ENCODE measurements at places on chromosomes 1 and 21.

- no peak for DNase-seq
These were observed 13.9 kb downstream of the MEF2D start for GRCh38 chr1:156486421-156487344.

DNA sequence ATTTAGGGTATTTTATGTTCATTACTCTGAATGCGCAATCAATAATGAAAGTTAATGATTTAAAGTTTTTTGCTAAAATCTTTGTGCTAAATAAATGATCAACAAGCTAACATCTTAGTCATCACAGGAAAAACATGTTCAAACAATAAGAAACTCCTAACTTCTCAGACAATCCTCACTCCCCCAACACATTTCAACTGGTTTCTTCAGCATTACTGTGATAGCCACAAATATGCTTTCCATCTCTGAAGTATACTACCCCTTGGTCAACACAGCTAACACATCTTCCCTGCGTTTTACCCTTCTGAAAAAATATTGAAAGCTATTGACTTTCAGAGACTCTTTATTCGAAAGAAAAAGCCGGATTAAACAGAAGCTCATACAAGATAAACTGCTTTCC is 85.8 kb downstream of the ZNF644 start:
- DNase-seq = no peak

GRCh38 chr1:230303822-230304221 is 122.3 kb downstream of the PGBD5 start:
- DNase-seq = no peak

DNA sequence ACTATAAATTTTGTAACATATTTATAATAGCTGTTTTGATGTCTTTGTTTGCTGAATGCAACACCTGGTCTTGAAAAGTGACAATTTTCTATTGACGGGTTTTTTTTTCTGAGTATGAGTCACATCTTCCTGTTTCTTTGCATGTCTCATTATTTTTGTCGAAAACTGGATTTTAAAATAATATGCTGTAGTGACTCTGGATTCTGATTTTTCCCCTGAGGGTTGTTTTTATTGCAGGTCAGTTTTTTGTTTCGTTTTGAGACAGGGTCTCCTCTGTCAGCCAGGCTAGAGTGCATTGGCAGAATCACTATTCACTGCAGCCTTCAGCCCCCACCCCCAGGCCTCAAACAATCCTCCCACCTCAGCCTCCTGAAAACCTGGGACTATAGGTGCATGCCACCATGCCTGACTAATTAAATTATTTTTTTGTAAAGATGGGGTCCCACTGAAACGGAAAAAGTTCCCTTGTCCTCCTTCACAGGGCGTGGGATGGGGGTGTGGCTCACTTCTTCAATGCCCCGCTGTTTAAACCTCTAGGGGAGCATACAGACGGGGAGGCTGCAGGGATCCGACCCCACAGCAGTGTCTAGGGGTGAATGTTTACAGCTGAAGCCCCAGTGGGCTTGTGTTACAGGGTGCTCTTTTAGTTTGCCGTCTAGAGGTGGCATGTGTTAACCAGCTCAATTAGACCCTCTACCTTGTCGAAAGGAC is 11.3 kb upstream of the PPIE start:
- DNase-seq = no peak

- DNase-seq = no peak
These were observed 6.6 kb downstream of the WDR77 start for GRCh38 chr1:111442457-111442856.

DNA sequence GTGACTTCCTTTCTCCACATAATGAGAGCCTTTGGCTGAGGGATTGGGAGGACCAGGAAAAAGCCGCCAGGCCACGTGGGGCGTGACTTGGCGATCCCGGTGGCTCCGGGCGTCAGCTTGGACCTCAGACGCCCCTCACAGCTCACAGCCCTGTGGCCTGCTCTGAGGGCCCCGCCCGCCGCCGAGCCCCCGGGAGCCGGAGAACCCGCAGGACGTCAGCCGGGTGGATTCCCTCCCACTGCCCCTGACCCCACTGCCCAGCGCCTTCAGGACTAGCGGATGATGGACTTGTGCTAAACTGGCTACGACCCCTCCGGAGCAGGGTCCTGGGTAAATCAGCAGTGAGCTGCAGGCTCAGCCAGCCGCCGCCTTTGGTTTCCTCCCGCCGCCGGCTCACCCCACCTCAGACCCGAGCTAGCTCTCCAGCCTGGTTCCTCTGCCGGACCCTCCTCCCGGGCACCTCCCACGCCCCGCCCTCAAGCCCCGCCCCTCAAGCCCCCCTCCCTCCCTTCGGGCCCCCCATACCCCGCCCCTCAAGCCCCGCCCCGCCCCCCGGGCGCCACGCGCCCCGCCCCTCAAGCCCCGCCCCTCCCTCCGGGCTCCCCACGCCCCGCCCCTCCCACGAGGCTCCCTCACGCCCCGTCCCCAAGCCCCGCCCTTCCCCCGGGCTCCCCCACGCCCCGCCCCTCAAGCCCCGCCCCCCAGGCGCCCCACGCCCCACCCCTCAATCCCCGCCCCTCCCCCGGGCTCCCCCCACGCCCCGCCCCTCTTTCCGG is 10.0 kb upstream of the FAAP20 start:
- no peak for DNase-seq

DNA sequence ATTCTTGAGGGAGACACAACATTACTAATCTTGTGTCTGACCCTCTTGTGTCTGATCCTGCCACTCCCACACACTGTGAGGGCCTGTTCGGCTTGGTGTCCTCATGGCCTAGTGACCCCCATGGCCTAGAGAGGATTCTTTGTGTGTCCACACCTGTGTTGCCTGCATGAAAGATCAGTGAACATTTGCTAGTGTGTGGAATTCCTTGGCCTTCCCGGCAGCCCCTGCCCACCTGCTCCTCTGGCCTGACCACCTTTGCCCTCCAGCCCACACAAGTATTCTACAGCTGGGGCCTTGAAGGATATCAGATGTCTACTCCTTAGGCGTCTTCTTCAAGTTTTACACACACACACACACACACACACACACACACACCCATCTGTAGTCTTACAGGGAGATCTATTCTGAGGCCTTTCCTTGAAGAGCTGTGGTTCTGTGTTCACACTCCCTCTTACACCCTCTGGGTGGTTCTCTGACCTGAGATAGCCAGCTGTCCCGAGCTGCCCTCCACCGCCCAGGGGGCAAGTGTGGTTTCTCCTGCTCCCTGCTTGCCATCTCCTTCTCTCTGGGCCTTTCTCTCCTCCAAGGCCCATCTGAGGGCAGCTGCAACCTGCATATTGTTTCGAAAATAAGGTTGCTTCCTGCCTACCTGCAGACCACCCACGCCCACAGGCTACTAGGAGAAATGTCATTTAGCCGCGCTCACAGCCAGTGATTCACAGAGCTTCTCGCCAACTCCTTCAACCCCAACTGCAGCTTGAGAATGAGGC is 45.4 kb downstream of the CD247 start:
- no peak for DNase-seq

DNA sequence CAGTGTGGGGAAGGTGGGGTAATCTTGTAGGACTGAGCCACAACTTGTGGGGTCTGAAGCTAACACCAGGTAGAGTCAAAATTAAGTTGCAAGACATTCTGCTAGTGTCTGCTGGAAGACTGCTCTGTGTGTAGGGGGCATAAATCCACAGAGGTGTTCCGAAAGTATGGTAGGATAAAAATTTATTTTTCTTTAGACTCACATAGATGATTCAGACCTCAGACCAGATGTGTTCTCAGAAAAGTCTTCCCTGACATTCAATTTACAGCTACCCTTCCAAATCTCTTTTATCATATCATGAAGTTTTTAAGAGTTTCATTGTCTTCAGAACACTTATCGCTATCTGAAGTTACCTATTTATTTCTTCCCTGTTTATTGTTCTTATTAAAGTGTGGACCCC is 21.3 kb downstream of the DUSP10 start:
- no peak for DNase-seq

DNA sequence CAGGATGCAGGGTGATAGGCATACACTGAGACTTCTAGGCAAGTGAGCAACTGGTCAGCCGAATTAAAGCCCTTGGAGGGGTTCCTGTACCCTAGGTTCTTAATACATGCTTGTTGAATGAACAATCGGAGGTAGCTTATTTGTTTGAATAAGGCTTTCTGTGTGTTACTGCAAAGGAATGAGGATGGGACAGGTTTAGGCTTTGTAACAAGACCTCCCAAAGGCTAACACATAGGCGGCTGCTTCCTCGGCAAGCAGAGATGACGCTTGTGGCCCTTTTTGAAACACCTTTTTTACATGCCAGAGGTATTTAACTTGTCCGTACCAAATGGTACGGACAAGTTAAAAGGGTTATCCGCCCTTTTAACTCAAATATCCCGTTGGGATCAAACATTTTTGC is 511.6 kb downstream of the KIF26B start:
- DNase-seq = no peak

DNA sequence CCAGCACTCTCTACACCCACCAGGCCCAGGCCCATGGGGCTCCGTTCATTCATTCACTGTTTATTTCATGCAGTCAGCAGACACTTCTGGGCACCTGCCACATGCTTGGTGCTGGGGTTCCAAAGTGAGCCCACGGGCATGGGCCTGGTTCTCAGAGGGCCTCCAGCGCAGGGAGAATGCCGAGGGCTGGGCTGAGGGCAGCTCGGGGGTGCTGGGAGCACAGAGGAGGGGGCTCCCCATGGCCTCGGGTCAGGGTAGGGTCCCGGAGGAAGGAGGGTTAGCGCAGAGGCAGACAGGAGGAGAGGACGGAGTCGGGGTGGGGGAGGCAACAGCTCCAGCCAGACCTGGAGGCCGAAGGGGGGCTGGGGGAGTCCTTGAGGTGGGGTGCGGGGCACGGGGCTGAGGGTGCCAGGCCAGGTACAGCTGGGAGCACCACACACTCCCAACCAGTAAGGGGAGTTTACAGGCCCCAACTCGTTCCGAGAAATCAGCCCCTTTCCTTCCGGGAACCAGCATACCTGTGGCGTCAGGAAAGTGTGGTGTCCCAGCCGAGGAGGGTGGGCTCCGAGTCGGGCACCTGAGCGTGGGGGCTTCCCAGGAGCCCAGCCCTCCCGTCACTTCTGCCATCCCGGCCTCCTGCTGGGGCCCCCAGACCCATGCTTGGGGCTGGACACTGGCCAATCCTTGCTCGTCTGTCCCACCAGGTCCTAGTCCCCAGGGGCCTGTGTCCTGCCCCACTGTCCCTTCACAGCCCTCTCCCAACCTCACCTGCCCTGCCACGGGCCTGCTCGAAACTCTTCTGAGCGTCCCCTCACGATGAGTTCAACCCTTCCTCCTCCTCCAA is 10.8 kb downstream of the ARHGEF16 start:
- no peak for DNase-seq

All from stimulated activated CD8-positive, alpha-beta memory T cell treated with anti-CD3 and anti-CD28 coated beads, Interleukin-7, amount 100 ng/mL, for 48 hours (primary cell).